Pons (tissue), 1 donor: ENCODE measurements at places on chromosomes 2 and 18.

DNA sequence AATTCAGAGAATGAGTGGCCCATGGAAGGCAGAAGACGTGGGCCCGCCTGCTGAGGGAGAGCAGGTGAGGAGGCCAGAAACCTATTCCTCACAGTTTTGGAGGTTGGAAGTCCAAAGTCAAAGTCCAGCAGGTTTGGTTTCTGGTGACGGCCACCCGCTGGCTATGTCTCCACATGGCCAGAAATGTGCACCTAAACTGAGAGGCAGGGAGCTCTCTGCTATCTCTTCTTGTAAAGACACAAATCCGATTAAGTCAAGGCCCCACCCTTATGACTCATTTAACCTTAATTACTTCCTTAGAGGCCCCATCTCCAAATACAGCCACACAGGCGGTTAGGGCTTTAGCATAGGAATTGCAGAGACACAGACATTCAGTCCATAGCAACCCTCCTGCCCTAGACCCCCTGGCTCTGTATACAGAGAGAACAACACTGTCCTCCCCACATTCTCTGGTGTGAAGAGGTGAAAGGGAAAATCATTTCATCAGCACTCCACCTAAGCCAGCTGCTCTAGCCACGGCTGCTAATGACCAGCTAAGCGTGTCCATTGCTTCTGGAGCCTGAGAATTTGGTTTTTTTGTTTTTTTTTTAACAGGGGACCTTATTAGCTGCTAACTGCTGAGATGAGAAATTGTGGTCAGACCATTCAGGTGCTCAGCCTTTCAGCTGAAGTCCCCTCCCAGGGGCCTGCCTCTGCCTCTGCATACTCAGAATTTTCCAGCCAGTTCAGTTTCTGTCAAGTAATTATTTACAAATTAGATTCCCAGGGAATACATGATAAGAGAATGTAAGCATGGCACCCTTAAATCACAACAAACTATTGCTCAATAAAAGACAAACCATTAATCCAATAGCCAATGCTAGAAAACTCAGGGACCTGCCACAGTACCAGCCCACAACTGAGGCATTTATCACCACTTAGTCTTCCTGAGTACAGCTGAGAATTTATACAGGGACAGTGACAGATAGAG, 368.7 kb upstream of the ID2 start:
- DNase-seq = no peak

GRCh38 chr18:693466-694187, 18.8 kb downstream of the ENOSF1 start:
- DNase-seq = no peak

DNA sequence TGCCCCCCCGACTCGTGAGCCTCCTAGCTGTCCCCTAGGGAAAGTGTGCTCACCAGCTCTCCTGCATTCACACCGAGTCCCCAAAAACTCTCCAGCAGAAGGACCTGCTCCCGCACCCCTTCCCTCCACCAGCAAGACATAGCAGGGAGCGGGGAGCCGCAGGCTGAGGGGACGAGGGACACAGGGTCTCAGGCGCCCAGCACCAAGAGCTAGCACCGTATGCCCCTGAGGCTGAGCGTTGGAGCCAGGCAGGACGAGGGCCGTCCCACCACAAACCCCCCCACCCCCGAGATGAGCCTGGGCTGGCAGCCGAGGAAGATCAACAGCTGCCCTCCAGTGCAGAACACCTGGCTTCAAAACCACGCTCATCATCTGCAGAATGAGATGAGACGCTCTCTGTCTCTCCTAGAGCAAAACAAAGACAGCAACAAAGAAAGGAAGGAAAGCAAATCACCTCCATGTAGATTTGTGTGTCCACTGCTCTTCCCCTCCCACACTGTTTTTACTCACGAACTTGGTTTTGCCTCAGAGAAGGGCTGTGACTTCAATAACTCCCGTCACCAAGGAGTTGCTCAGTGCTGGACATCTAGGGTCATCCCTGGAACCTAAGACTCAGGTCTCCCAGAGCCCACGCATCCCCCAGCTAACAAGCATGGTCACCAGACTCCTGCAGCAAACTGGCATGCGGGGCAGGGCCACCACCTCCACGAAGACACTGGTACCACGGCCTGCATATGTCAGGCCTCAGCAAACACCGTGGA, 39.7 kb upstream of the SALL3 start:
- DNase-seq = no peak

- DNase-seq = no peak
Observed at GRCh38 chr2:235389626-235390025, 104.2 kb upstream of the AGAP1 start.

GRCh38 chr2:128455721-128456050, 137.0 kb upstream of the HS6ST1 start:
- DNase-seq = no peak
